ENCODE measurements at places on chromosomes 5 and 9.

DNA sequence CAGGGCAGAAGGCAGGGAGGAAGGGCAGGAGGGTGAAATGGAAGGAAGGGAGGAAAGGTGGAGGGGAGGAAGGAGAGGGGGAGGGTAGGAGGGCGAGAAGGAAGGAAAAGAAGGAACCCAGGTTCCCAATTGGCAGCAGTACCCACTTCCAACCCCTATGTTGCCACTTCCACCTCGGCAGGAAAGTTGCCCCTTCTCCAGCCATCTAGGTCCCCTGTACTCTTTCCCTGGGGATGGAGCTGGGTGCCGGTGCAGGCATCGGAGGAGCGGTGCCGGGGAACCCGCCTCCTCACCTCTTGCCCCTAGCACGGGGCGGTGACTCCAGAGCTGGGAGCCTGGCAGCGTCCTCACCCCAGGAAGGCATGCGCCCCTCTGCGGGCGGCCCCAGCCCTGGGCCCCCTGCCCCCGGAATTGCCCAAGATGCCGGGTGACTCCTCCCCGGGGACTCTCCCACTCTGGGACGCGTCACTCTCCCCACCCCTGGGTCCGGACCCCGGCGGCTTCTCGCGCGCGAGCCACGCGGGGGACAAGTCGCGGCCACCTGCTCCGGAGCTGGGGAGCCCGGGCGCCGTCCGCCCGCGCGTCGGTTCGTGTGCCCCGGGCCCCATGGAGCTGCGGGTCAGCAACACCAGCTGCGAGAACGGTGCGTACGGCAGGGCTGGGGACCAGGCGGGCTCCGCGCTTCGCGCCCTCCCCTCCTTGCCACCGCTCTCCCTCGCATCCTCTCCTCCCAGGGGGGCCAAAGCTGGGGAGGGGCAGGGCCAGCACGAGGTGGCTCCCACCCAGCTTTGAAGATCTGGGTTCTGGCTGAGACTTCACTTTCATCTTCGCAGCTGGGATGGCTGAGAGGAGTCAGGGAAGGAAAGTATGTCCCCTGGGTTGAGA lies at the start of gene NIPAL4:
NIPAL4 (plus strand) TSS at position 499 of the 885 bp plus-strand sequence; CDS start at position 607, 108 bp downstream.
- DNase-seq = no peak

DNA sequence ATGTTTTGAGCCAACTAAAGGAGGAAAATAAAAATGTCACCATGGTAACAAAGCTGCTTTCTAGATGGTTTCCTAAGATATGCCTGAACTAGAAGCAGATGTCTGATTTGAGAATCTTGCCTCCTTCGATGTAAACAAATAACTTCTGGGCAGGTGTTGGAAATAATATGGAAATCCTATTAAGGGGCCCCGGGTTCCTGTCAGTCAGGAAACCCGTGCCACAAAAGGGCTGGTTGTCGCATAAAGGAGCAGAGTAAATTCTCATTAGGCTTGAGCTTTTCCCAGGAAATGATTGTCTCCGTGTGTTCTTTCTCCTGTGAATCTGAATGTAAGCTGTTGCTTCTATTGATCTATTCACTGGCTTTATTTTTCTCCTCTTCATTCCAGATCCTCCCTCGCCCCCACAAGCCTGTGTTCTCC lies 90.8 kb downstream of the TLE4 start:
- DNase-seq = no peak

DNA sequence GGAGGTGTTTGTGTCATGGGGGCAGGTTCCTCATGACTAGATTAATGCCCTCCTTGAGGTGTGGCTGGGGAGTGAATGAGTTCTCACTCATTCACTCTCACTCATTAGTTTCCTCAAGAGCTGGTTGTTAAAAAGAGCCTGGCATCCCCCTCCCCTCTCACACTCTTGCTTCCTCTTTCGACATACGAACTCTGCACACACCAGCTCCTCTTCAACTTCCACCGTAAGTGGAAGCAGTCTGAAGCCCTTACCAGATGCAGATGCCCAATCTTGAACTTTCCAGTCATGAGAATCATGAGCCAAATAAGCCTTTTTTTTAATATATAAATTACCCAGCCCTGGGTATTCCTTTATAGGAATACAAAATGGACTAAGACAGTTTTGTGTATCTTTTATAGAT lies 82.5 kb downstream of the SPRY4 start:
- DNase-seq = no peak

DNA sequence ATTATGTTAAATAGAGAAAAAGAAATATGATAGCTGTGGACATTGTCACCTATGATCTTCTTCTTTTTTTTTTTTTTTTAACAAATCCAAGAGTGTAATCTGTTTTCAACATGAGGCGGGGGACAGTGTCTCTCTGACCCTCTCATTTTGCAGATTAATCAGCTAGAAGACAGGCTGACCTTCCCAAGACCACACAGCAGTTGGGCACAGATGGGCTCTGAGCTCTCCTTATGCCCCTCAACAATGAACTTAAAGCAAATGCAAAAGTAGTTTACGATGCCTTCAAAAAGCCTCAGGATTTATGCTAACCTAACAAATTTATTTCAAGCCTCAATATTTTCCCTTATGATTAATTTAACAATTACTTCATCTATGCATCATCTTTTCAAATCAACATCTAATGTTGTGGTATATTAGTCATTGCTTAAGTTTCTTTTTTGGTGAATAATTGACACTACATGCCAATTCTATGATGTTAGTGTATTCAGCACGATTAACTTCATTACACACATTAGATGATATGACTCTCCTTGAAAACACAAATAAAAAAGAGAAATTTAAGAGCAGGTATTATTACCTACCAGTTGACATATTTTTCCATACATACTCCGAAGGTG lies 7.4 kb downstream of the NFIL3 start:
- DNase-seq = no peak

GRCh38 chr9:36346569-36346968 lies 53.5 kb downstream of the RNF38 start:
- no peak for DNase-seq

- DNase-seq = no peak
Observed at GRCh38 chr5:143938230-143938629, 126.3 kb downstream of the HMHB1 start.

- no peak for DNase-seq
Observed at GRCh38 chr9:26973989-26974388, 17.8 kb downstream of the IFT74 start.

- no peak for DNase-seq
Observed at GRCh38 chr9:91943478-91944470, 6.3 kb downstream of the ROR2 start.

GRCh38 chr9:92724528-92725265 lies 39.9 kb downstream of the BICD2 start:
- peak; percentile 40 for DNase-seq

DNA sequence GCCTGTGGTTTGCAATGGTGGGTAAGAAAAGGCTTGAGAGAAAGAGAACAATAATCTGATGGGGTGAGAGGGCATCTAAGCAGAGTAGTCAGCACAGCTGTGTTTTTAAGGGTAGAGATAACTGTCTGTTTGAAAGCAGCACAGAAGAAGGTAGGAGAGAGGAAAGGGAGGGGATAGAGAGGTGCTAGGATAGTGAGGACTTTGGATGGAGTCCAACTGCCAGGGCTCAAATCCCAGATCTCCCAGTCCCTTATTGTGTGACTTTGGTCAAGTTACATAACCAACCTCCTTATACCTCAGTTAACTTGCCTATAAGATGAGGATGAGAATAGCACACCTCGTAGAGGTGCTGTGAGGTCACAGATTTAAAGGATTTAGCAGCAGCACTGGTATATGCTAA lies 55.6 kb downstream of the GPR21 start:
- no peak for DNase-seq

DNA sequence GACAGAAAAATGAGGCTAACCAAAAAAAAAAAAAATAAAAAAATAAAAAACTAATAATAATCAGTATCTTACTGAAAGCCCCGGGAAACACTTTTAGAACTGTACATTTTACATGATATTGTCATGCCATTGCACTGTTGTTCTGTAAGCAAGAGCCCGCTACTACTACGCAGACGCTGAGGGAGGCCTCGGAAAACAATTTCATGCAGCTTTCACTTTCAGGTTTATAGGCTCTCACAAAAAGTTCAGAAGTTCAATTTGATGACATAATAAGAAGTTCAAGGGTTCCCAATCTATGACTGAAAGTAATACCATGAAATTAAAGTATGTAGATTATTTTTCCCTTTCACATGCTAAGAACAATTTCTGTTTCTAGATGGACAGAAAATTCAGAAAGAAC lies 318.3 kb upstream of the ITGA1 start:
- no peak for DNase-seq

DNA sequence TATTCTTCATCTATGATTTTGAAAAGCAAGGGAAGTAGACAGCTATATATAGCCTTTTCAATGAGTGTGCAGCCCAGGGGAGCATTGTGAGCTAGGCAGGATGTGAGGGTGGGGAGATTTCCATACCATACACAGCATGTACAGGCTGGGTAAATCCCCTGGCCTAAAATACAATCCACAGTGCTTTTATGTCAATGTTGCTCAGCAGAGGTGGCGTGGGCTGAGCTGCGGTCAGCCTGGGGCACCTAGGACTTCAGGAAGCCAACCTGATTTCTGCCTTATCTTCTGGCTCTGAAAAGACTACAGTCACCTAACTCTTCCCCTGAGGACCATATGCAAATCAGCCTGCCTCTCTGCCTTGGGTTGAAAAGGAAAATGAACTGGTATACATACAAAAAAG lies 6.3 kb upstream of the GARIN3 start:
- DNase-seq = no peak

DNA sequence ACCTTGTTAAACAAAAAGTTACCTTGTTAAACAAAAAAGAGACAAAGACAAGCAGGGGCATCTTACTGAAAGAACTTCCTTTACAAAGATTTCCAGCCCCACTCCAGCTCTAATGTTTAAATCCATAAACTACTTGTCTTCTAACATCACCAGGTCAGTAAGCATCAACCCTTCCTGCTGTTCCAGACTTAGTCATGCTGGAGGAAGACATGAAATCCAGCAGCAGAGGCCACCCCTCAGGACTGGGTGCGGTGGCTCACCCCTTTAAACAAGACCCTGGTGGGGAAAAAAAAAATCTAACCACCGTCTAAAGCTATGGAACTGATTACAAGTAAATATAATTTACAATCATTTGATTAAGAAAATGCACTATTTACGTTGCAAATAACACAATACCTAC lies 9.1 kb downstream of the PDCL start:
- no peak for DNase-seq

- no peak for DNase-seq
Observed at GRCh38 chr9:87642330-87643106, 83.4 kb upstream of the CTSL start.

DNA sequence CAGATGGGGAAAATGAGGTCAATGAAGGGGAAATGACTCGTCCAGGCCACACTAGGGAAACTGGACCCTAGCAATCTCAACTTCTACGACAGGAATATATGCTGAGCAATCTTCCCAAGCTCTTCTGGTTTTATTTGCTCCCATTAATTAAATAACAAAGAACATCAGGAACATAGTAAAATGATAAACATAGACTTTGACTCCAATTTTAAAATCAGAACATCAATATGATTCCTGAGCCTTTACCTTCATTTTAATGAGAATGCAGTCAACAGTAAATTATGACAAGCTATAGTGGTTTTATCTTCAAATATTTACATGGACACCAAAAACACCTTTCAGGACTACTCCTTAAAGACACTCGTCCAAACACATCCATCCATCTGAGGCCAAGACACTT lies 74.2 kb upstream of the FRRS1L start:
- no peak for DNase-seq

GRCh38 chr9:86674487-86674886 lies 272.8 kb downstream of the GAS1 start:
- no peak for DNase-seq

- DNase-seq = no peak
Observed at GRCh38 chr9:129414377-129414992, 206.4 kb downstream of the C9orf50 start.

DNA sequence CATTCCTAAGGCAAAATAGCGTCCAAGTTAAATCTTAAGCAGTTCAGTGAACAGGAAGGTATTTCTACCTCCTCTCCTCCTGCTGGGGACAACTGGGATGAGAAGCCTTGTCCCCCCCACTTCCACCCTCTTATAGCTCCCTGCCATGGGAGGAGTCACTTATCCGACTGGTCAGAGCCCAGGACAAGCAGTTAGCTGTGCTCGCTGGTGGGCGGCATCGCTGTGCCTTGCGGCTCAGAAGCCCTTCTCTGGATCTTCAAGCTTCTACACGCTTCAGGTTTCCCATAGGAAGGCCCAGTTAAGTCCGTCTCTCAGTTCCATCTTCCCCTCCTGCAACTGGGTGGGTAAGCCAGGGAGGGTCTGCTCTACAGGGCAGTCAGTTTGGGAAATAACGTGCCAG lies 77.2 kb downstream of the PAX5 start:
- DNase-seq = no peak

DNA sequence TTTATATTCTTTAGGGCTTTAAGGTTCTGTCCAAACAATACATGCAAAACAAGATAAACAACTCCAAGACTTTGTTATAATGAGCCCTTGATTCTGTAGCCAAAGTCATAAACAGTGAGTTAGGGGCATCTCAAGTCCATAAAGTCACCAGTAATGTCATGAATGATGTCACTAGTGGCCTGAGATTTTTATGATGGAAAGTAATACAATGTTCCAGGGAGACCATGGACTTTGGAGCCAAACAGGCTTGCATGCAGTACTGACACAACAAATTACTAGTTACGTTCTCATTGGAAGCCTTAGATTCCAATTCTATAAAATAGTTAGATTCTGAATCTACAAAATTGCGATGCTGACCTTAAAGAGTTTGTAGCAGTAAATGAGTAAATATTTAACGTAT lies 280.0 kb downstream of the HINT1 start:
- no peak for DNase-seq

- peak; percentile 6 for DNase-seq
Observed at GRCh38 chr9:7777771-7778170, 21.8 kb downstream of the DMAC1 start.

- DNase-seq = no peak
Observed at GRCh38 chr9:3371842-3372241, 154.0 kb downstream of the RFX3 start.

DNA sequence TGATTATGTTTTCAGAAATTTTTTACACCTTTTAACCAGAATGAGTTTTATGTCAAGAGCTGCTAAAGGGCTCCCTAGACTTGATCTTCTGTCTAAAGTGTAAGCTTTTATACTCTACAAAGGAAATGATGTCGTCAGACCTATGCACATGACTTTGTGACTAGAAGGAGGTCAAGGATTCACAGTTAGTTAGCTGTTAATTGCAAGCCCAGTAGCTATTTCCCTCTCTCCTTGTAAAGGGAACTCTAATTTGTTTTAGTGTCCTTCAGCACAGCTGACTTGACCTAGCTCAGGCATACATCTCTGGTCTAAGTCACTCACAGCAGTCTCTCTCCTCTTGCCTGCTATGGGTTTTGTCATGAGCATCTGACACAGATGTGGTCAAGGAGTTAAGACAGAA lies 173.5 kb upstream of the NREP start:
- no peak for DNase-seq

DNA sequence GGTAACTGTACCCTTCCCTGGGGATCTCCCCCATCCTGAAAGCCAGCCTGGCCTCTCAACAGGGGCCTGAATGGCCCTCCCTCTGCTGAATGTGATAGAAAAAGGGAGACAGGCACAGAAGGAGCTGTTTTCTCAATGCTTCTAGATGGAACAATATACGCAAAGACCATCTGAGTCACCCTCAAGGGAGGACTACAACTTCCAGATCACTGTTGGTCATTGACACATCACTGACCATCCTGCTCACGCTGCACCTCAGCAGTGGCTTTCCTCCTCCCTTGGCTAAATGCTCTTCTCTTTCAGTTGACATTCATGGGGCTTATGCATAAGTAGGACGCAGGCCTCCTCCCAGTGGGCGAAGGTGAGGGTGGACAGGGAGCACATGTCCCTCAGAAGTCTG lies 112.2 kb upstream of the SHB start:
- DNase-seq = no peak

GRCh38 chr9:17230646-17231045 lies 95.8 kb downstream of the CNTLN start:
- DNase-seq = no peak

- no peak for DNase-seq
Observed at GRCh38 chr9:68739621-68740174, 34.7 kb downstream of the PIP5K1B start.

Data from NCI-H510A (cell line).